Stimulated activated CD8-positive, alpha-beta memory T cell treated with anti-CD3 and anti-CD28 coated beads, Interleukin-15, amount 100 ng/mL, for 48 hours (primary cell): ENCODE measurements at places on chromosomes 7 and 10.

DNA sequence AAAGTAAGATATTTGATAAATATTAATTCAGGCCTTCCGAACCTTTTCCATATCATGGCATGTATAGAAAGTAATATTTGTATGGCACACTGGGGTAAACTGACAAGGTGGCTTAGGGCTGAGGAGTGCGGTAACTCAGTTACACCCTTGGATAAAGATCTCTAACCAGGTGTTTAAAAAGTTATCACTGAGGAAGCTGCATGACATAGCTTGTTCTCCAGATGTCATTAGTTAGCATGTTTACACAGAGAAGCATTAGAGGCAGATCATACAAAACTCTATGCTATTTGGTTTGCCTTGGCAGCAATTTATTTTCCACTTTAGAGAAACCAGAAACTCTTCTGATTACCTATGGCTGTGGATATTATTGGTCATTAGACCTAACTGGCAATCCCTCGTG lies 118.2 kb downstream of the ST7 start:
- DNase-seq, result no peak

GRCh38 chr7:17444673-17445072 lies 146.2 kb downstream of the AHR start:
- DNase-seq, result no peak

DNA sequence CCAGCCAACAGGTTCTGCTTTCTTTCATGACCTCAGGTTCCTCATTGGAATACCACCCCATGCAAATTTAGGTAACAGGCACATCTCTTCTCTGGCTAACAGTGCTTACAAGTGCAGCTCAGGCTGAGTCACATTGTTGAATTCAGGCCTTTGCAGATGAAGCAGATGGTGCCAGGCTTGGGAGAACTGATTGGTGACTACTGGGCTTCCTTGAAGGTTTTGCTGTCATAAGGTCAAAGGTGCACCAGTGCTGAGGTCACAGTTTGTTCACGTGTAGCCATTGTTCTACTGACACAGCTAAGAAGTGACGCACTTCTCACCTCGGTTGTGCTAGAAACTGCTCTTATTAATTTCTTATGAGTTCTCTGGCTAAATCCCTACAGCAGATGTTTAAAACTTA lies 128.6 kb upstream of the BMPER start:
- no peak for DNase-seq

DNA sequence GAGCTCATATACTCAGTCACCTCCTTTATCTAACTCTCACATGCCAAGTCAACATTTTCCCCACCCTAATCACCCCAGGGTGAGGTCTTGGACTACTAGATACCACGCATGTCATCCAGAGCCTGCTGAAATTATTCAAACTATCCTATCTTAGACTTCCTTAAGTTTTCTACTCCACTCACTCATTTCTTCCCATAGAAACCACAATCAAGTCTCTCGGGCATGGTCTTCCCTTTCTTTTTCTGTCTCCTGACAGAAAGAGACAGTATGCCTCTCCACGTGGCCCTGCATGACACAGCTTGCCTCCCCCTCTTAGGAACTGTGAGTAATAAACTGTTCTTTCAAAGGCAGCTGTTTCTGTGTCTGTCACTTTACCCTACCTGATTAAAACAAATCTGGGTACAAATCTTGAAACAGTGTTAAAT lies 29.4 kb downstream of the TAS2R41 start:
- no peak for DNase-seq
